ENCODE measurements at places on chromosomes 7 and 10.
A peak's percentile ranks its signal among the peaks of the same experiment; 100 is the strongest.

DNA sequence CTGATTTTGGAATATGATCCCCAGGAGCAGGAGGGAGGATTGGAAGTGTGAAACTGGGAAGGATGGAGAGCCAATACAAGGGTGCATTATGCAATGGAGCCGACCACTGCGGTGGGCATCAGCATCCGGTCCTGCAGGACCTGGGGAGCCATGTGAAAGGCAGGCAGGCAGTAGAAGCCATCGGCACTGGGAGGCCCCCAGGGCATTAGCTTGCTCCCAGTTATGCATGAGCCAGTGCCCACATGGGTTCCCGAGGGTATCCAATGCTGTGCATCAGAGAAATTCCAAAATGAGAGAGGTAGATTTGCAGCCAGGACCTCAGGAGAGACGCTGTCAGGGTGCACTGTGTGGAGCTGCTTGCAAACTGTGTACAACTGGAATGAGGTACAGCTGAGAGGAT lies 8.7 kb upstream of the KCP start:
- no peak for DNase-seq

DNA sequence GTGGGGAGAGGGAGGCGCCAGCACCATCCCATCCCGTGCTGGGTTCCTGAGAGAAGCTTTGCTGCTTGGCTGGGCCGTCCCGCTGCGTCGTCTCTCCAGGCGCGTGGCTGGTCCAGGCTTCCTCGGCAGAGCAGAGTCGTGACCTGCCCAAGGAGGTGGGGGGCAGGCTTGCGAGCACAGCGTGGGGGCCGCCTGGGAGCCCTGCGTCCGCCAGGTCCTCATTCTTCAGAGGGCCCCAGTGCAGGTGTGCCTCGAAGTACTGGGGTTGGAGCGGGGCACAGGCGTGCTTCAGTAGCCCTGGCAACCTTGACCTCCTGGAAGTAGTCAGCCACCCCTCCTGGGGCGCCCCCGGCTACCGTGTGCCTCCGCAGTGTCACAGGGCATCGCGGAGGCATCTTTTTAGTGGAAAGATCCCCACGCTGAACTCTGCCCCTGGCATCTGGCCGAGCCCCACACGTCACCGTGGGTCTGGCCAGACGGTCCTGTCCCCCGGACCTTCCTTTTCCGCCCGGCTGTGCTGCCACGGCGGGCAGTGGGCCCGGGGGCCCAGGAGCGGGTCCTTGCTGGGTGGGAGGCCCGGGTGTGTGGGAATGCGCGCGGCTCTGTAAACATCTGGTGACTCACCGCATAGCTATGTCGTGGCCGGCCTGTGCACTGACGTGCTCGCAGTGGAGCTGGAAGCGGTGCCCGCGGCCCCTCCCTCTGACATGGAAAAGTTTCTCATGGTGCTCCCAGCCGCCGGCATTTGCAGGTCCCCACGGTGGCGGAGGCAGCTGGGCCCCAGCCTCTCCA lies 6.4 kb downstream of the MAFK start:
- DNase-seq = no peak

DNA sequence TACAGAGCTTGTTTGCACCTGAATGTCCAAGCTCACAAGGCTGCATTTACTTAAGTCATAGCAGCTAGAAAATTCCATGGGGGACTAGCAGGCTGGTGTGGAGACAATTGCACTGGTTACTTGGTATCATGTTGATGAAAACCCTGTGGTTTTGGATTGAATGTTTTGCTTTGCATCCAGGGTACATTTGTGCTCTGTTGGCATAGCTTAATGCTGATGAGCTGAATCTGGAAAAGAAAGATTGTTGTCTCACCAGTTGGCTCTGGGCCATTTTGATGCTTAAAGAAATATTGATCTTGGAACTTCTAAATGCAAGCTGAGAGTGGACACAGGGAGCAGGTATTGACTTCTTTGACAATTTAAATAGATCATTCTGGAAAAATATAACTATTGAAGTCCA lies 122.5 kb upstream of the MBL2 start:
- DNase-seq = no peak

DNA sequence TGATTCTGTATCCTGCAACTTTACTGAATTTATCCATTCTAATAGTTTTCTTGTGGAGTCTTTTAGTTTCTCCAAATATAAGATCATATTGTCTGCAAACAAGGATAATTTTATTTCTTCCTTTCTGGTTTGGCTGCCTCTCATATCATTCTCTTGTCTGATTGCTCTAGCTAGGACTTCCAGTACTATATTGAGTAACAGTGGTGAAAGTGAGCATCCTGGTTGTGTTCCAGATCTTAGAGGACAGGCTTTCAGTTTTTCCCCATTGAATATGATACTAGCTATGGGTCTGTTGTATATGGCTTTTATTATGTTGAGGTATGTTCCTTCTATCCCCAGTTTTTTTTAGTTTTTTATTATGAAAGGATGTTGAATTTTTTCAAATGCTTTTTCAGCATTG lies 28.2 kb downstream of the KLHL7 start:
- no peak for DNase-seq

GRCh38 chr10:75209086-75209920 lies 1.3 kb upstream of the VDAC2 start:
- no peak for DNase-seq

DNA sequence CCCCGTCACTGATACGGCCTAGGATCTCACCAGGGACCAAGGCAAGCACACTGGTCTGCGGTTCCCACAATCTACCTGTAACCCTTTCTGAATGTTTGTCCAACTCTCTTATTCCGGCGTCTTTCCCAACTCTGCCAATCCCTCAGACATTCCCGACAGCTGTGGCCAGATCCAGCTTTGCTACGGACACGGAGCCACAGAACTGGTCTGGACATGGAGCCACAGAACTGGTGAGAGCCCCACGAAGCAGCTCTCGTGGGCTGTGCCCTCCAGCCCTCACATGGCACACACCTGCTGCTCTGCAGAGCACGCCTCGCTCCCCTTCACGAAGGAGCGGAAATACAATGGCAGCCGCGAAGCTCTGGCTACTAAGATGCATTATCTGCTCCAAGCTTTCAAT lies 376.8 kb downstream of the DNAJB6 start:
- DNase-seq = no peak

GRCh38 chr10:30309403-30309802 lies 39.7 kb downstream of the MTPAP start:
- no peak for DNase-seq

- no peak for DNase-seq
Measured at GRCh38 chr7:42065942-42066341, 171.1 kb downstream of the GLI3 start.

GRCh38 chr7:73353243-73353642 lies 25.3 kb downstream of the FKBP6 start:
- DNase-seq = no peak

DNA sequence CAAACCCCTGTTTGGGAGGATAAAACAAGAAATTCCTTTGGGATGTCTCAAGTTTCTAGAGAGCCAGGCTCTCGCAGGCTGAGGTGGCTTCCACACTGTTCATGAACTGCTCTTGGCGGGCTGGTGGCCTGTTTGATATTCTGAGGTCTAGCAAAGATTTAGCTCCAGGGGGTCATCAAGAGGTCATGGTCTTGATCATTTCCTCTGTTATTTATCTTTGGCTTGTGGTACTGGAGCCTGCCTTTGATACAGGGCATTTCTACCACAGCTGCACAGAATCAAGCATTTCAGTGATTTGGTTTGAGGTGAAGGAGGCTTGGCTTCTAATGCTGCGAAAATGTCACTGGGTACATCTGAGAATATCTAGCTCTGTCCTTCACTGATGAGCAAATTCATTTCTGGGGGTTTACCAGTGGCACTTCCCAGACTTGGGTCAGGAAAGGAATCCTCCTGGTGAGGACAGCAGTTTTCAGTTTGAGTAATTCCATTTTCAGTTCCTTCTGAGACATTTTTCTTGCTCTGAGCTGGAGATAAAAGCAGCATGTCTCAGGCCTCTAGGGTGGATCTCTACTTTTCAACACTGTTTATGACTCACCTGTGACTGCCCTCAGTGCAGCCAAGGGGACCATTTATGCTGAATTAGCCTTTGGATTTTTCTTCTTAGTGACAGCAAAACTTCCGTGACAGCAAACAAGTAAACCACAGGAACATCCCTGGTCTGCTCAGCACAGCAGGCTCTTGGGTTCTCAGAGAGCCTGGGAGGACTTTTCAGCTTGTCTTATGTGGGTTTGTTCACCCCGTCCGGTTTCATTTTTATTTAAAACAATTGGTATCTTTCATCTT lies 312.0 kb downstream of the RNLS start:
- peak; percentile 30 for DNase-seq

- DNase-seq = no peak
Measured at GRCh38 chr10:73439055-73439454, 5.7 kb upstream of the MSS51 start.

DNA sequence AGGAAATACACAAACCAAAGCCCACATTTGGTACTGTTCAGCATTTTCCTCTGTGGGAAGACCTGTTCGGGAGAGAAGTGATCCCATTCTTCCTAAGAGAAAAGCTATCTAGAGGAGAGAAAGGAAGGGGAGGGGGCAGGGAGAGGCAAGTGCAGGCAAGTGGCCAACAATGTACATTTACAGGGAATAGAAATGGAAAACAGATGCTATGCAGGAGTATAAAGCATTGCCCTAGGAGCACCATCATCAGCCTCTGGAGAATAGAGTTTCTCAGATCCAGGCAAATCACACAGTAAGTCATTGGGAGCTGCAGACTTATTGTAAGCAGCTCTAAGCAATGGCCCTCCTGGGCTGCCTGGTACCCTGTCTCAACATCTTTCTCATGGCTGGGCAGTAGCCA lies 424.4 kb upstream of the AUTS2 start:
- DNase-seq = no peak

GRCh38 chr10:105699504-105699903 lies 1058.4 kb downstream of the SORCS3 start:
- DNase-seq = no peak
